ENCODE measurements at places on chromosomes 7 and 10.
A peak's percentile ranks its signal among the peaks of the same experiment; 100 is the strongest.

DNA sequence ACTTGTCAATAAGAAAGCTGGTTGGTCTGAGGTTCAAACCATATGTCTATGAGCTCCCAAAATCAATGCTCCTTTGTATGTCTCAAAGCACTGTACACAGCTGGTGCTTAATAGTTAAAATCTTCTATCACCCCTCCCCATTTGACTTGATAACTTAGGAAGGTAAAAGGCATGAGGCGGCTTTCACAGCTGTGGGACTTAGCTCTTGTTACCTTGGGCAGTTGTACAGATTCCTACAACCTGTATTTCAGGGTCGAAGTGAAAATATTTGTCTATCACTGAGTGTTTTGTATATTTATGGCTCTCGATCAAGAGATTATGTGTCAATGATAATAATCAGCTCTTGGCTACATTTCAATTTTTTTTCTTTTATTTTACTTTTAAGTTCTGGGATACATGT, 992 bp upstream of the KIFBP start:
- no peak for DNase-seq

GRCh38 chr7:139774376-139774775, 3.4 kb downstream of the HIPK2 start:
- peak; percentile 42 for DNase-seq

DNA sequence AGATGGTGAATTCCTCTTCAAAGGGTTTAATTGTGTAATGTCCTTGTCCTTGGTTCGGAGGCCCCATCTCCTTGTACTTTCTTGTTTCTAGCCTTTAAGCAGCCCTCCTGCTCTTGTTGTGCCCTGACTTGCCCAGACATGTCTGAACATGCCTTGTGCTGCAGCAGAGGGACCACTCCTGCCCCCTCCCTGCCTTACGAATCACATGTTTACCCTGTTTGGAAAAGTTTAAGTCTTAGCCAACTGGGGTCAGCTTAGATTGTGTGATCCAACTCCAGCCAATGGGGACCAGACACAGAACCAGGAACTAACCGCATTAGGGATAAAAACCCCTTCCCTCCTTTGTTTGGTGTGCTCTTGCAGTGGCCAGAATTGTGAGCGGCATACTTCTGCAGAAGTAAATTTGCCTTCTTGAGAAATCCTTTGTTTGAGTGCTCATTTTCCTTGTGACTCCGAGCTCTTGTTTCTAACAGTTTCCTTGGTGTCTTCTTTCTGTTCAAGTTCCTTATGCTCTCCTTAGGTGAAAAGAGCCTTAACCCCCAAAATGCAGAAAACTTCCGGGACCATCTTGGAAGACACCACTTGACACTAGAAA, 29.4 kb downstream of the CLRN3 start:
- DNase-seq = no peak

GRCh38 chr10:28728366-28728765, 51.0 kb downstream of the BAMBI start:
- DNase-seq = no peak

- DNase-seq = no peak
Observed at GRCh38 chr7:134845461-134845860, 66.0 kb downstream of the CALD1 start.

DNA sequence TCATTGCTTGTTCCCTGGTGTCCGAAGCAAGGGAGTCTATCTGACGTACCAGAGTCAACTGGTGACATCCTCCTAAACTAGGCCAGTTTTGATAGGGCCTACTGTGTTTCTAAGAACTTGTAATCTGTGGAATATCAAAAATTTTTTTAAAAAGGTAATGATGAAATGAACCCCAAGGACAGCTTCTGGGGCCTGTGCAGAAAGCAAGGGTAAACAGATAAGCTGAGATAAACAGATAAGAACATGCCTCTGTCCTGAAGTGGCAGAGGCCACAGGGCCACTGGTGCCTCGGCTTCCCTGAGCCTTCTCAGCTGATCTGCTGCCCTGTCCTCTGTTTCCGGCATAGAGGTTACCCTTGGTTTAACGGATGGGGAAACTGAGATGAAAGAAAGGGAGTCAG, 8.8 kb downstream of the GRK5 start:
- no peak for DNase-seq

DNA sequence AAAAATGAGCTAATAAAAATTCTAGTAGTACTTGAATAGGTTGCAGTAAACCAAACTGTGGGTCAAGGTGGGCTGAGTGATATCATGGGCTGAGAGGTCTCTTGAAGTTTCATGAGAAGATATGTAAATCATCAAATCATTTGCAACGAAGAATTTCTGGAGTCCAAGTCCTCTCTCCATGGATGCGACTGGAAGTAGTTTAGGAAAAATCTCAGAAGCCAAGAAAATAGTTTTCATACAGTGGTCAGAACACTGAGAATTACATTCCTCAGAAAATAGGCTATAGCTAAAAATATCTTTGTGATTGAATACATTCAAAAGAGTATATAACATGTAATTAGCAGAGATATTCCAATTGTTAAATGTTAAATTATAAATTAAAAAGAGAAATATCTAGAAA, 3.6 kb upstream of the IFIT1 start:
- DNase-seq = no peak

GRCh38 chr10:49656845-49657493, 22.5 kb upstream of the C10orf53 start:
- no peak for DNase-seq

GRCh38 chr7:101537205-101537604, 91.9 kb downstream of the MYL10 start:
- DNase-seq = no peak

DNA sequence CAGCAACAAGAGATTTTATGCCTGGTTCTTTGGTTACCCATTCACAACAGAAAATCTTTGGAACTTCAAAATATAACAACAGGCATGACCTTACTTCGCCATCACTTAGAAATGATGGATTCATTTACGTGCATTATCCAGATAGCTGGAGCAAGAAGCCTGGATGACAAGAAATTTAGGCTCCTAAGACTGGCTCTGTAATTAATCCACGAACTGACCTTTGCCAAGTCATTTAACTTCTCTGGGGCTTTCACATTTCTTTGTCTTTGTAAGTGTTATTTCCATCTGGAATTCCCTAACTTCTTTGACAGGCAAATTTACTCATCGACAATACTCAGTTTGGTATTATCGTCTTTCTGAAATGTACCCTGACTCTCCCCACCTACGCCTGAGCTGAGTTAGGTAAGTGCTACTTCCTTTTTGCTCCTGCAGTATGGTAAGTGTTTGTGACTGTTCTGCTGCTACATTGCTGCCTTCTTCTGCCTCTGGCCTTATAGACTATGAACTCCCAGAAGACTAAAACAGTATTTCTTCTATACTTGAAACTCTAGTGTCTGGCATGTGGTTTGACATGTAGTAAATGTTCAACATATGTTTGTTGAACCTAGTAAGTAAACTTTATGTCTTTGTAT, 5.5 kb upstream of the MDFIC start:
- DNase-seq = no peak

- no peak for DNase-seq
Observed at GRCh38 chr10:122494173-122494820, 32.9 kb downstream of the HTRA1 start.

DNA sequence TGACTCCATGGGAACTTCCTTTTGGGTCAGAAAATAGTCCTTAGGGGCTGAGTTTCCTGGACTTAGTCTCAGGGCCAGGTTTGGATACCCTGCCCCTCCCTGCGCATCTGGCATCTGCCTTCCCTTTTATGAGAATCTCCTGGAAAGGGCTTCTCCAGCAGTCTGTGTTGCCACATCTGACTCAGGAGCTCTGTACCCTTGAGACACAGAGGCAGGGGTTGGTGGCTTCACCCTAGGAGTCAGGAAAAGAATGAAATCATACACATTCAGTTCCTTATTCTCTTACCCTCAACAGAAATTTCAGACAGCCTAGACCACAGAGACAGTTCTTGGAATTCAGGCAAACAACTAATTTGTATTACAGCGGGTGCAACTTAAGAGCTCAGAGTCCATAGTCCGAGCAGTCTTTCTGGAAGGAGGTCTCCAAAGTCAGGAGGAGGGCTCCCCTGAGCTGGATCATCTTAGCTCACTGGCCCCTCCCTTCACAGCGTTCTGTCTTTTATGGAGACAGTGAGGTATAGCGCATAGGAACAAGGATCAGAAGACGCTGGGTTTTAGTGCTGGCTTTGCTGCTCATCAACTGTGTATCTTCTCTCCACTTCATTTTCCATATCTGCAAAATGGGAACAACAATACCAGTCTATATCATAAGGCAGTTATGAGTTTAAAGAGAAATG, 3.0 kb upstream of the PLAU start:
- DNase-seq = no peak

- no peak for DNase-seq
Observed at GRCh38 chr10:21720090-21720489, 186.1 kb downstream of the MLLT10 start.

GRCh38 chr10:102153093-102153620, 968 bp downstream of the NOLC1 start:
- DNase-seq = no peak

- DNase-seq = no peak
Observed at GRCh38 chr7:152180587-152180986, 155.1 kb downstream of the GALNT11 start.

GRCh38 chr7:105779856-105780780, 96.3 kb downstream of the ATXN7L1 start:
- no peak for DNase-seq

DNA sequence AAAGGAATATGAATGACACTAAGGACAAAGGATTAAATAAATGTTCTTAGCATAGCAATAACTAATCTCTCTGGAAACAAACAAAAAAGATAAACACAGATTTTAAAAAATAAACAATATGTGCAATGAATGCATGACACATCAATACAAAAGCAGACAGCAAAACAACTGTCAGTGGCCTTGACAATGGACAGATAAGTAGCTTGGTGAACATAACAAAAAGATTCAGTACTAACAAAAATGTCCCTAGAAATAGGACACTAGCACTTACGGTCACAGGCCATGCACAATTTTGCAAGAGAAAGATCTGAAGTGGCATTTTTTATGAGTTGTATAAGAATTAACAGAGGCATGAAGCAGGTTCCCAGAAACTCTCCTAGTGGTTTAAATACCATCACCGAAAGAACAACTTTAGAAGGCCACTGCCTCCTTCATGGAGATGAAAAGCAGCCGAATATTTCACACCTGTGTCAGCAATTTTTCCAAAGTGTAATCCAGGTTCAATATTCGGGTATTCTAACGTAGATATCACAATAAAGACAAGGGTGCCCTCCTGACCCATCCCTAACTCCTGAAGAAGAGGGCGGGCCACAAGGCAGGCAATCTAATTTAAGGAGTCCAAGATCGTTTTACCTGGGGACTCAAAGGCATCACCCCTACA, 231.3 kb upstream of the MKLN1 start:
- no peak for DNase-seq

DNA sequence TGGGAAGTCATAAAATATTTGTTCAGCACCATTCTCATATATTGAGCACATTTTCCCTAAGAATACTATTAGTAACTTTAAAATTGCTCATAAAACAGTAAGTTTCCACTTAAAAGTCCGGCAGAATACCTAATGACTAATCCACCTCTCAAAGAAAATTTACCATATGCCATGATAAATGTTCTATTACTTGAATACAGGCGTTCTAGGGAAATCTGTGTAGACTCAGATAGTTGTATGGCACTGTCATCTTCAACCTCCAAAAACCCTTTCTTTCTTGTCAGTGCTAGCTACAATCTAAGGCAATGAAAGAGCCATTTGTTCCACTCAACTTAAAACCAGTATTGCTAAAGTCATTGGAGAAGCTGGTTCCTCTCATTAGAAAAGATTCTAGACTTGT, 7.3 kb downstream of the GPR37 start:
- DNase-seq = peak; percentile 50

GRCh38 chr10:124737708-124738107, 6.5 kb downstream of the FAM53B start:
- no peak for DNase-seq

- no peak for DNase-seq
Observed at GRCh38 chr7:139641337-139641992, 118.0 kb downstream of the CLEC2L start.

GRCh38 chr10:57706016-57706415, 561.7 kb downstream of the IPMK start:
- no peak for DNase-seq

DNA sequence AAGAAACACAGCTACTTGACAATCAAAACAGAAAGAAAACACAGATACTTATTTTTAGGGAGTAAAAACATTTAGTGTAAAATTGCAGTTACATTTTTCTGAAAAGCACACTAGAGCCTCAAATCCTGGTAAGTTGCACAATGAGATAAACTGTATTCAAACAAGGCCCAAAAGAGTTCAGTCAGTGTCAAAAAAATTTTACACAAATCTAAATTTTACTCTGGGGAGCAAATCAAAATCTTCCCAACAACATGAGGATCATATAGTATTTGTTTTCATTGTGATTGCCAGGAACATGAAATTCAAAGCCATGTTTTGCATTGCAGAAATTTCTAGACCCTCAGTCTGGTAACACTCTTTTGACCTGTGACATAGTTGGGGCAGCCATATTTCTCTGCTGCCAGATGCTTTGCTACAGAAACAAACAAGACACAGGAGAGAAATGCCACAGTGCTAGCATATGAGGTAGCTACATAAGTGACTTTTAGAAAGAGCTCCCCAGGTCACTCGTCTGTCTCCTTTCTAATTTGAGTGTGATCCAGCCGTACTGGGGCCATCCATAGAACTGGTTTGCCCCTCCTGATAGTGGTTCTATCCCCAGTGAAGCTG, 49.6 kb downstream of the PDE1C start:
- no peak for DNase-seq

GRCh38 chr10:16944986-16945385, 127.8 kb upstream of the RSU1 start:
- DNase-seq = no peak

DNA sequence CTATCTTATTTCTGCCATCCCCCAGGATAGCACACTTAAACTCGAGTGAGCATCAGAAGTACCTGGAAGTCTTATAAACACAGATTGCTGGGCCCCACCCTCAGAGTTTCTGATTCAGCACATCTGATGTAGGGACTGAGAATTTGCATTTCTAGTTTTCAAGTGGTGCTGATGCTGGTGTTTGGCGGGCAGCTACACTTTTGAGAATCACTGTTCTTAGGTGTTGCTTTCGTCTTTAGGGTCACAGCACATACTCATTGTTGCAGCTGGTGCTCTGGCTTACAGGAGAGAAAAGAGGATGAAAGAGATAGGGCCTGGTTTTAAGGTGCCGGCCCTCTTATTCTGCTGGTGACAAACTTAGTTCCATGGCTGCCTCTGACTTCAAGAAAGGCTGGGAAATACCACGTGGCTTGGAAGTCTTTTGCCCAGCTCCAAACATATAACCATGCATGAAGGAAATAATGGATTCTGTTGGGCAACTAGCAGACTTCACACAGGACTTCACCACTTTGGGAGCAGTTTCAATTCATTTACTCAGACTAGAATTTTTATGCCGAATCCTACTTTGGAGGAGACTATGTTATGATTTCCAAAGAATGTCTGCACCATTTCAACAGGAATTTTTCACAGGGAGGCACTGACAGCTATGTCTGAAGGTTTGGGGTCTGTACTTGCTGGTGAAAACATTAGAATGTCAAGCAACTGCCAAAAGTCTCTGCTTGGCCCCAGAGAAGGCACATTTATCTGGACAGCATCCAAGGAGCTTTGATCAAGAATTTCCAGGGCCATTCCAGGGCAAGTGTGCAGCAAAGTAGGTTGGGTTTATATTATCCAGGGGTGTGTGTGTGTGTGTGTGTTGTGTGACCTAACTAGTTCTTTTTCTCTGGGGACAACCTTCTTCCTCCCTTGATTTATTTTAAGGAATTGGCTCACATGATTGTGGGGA, 6.9 kb upstream of the MINDY4 start:
- DNase-seq = no peak

Data from GM04504 (cell line).